T-cell (primary cell): ENCODE measurements at places on chromosomes 11 and 22.

DNA sequence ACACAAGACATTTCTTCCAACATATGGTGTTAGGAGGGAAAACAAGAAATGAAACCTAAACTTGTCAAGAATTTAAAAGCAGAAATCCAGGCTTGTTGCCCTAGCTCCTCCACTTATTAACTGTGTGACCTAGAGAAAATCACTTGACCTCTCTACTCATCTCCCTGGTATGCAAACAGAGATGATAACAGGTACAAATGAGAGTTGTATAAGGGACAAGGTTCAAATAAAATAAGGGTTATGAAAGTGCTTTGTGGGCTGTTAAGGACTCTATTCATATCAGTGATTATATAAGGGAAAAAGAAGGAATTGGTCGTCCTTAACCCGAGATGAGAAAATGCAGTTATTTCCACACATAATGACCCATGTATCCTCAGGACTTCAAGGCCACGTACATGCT lies 372.7 kb upstream of the TENM4 start:
- no peak for DNase-seq

GRCh38 chr22:33028234-33028633 lies 29.9 kb downstream of the SYN3 start:
- no peak for DNase-seq

GRCh38 chr22:27585141-27585540 lies 216.4 kb downstream of the MN1 start:
- DNase-seq = no peak

DNA sequence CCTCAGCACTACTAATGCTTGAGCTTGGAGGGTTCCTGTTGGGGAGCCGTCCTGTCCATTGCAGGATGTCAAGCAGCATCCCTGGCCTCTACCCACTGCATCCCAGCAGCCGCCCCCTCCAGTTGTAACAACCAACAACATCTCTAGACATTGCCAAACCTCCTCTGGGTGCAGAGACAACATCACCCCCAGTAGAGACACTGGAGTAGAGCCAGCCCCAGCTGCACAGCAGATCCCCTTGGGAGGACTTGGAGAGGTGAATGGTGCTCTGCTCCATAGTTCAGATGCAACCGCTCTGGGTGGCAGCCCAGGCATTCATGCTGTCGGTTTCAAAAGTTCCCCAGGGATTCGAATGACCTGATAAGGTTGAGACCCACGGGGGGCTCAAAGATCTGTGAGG lies 259.0 kb downstream of the MN1 start:
- no peak for DNase-seq

DNA sequence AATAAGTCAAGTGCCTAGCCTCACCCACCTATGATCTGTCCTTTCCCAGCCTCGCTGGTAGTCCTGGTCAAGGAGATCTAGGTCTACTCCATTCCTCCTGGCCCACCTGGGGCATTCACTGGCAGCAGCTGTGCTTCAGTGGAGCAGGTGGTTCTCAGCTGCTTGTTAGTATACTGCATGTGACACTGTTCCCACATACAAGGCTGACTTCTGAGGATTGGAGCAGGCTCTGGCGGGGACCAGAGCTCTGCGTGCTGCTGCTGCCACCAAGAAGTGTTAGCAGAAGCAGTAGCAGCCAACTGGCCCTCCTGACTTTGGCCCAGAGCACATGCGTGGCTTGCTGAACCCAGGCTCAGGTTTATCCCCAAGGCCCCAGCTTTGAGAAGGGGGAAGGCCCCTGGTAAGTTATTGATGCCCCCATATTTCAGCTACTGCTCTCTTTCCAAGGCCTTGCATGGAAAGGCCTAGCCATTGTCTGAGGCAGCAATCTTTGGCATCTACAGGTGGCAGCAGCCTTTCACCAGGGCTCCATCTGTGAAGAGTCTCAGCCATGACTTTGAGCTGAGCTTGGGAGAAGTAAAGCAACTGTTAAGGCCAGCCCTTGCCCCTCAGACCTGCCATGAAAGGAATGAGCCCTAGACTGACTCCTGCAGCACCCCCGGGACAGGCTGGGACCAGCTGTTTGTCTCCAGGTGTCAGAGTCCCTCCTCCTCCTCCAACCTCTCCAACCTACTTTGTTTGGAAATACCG lies 26.5 kb downstream of the ARHGAP1 start:
- DNase-seq = no peak

DNA sequence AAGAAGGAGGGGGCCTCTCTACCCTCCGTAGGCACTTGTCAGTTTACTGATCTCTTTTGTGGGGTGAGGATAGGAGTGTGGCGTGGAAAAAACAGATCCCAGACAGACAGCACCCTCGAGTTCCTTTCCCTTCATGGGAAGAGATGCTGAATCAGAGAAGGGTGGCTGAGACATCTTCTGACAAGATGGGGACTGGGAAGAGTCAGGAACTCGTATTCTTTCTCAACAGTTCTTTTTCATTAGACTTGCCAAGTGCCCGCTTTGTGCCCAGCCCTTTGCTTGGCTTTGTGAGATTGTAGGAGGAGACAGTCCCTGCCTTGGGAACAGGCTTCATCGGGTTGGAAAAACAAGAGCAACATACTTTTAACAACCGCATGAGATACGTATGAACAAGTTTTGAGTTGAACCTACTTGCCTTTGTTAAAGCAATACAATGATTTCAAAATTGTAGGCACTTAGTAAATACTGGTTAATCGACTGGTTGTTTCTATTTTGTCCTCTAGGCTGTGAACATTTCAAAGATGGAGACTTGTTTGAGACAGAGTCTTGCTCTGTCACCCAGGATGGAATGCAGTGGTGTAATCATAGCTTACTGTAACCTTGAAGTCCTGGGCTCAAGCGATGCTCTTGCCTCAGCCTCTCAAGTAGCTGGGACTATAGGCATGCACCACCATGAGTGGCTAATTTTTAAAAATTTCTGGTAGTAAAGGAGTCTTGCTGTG lies 1.1 kb downstream of the RRM1 start:
- no peak for DNase-seq
